ENCODE measurements at places on chromosomes 6 and 20.

- peak; percentile 83 for DNase-seq
These were observed at the start of gene ATRN for GRCh38 chr20:3470627-3471396. TSS of gene ATRN (plus strand) at chr20:3471018. CDS start at chr20:3471108, 90 bp downstream.

DNA sequence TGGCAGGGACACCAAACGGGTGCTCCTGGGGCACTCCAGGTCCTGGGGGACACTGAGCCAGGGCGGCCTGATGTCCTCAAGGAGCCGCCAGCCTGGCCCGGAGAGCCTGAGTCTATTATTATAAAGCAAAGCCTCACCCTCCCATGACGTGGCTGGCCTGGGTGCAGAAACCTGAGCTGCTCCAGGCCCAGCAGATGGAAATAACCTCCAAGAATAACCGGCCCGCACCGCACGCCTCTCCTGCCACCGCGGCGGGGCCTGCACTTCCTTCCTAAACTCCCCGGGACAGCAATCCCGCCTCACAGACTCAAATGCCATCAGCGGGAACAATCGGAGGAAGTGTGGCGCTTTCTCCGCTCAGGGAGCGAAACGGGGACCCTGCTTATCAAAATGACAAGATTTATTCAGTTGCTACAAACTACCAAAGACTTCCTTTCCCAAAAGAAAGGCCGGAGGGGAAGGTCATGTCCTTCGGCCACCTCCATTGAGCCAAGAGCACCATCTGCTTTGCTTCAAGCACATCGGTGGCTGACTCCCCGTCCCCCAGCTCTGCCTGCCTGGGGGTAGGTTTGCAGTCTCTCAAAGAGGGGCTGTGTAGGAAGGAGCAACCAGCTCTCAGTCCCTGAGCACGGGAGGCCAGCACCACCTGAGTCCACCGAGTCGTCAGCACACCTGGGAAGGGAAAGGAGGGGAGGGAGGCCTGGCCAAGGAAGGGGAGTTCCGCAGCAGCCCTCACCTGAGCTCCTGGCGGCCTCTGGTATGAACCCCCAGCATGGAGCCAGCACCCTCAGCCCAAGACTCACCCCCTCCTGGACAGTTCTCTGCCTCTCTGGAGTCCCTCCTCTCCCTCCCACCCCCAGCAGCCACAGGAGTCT, 78.6 kb upstream of the QKI start:
- DNase-seq: no peak

DNA sequence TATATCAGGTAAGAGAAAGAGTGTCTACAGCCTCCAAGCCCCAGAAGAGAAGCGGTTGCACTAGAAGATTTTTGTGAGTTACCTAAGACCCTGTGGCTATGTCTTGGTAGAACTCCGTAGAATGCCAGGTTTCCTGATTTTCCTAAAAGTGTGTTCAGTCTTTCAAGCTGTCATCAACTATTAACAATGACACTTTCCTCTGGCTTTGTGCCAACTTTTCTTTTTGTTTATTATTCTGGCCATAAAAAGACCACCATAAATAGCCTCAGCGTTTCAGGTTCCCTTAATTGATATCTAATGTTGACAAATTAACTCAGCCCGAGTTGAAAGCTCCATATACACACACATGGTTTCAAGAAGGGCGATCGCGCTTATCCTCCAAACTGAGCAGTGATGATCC, 1.2 kb downstream of the PAK5 start:
- DNase-seq: no peak

DNA sequence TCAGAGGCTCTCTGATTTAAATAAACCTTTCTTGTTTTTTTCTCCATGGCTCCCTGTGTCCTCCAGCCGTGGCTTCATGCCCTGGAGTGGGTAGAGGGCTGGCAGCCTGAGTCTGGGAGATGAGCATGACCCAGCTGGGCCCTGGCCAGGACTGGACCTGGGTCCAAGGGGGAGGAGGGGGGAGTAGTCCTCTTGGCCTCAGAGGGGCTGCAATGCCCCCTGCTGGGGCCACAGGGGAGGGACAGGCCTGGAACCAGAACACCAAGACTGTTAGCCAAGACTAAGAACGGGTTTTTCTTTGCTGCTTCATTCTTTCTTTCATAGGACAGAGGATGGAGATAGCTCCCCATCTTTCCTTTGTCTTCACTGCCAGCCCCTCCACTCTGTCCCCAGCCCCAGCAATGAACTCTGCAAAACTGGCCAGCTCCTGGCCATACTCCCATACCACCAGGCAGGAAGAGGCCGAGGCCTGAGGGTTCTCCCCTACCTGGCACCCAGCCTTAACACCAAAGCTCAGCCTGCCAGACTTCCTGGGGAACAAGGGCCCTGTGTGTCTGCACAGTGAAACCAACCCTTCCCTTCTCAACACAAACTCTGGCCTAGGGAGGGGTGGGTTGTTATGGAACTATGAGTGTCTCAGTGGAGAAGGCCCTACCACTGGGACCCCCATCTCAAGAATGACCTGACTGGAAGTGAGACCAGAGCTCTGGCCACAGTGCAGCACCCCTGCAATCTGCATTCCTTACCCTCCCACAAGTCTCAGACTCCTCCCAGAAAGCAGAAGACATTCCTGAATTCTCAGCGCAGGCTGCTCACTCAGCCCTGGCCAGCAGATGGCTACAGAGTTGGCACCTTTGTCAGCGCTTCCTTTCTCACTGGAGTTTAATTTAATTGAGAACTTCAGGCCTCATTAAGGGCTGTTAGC, 11.0 kb downstream of the SLC29A1 start:
- no peak for DNase-seq

- DNase-seq: peak; percentile 66
These were observed 18.0 kb downstream of the TUBB2A start for GRCh38 chr6:3139090-3139903.

- no peak for DNase-seq
These were observed 8.9 kb upstream of the SPATA2 start for GRCh38 chr20:49924247-49924646.

DNA sequence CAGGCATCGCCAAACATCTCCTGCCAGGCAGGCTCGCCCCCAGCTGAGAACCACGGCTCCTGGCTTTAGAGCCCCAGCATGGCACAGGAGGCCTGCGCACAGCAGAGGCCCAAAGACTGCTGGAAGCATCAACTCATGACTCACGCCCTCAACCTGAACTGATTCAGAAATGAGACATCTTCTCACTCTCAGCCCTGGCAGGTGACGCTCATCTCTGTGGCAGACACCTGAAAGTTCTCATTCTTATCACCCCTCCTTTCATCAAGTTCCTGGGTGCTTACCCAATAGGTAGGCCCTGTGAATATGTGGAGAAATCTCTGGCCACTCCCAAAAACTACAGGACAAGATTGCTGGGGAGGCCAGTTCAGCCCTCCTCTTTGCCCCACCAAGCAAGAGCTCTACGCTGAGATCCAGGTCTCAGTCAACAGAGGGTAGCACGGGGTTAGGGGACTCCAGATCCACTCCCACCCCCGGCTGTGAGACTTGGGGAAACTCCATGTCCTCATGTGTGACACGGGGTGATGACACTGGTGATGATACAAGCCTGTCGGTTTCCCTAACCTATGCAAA, 11.3 kb downstream of the NFATC2 start:
- DNase-seq: peak; percentile 67

DNA sequence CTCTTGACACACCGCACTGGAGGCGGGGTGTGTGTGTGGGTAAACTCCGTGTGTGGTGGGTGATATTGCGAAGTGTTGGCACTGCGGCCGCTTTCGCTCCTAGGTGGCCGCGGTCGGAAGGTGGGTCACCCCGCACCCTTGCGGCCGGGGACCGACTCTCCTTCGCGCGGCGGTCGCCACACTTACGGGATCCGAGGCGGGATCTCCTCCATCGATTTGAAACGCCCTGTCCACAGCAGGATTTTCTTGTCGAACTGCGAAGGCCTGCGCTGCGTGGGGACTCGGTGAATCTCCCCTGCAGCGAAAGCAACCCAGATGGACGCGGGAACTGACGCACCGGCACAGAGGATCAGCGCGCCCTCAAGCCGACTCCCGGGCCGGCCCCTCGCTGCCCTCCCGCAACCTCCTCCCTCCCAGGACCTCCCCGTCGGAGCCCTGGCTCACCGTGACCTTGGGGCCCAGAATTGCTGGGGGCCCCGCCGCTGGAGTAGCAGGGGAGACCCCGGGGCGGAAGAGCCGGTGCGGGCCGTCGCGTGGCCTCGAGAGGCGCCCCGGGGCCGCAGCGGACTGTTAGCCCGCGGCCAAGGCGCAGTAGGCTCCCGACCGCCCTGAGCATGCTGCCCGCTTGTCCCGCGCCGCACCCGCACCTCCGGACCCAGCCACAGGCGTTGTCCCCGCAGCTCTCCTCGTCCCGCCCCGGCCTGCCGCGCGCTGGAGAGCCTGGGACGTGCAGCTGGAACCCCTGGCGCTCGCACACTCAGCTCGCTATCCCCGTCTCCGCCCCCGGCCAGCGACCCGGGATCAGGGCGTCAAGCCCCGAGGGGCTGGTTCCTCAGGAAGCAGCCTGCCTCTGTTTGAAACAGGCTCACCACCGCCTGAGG, at the start of gene FAM162B:
FAM162B (minus strand) TSS at position 759 of the 881 bp plus-strand sequence; CDS start at position 616, 143 bp downstream.
- no peak for DNase-seq

Data from inflammatory macrophage treated with lipopolysaccharide for 1 hour (primary cell).